ENCODE measurements at places on chromosomes 2 and 18.
A peak's percentile ranks its signal among the peaks of the same experiment; 100 is the strongest.

- DNase-seq, result peak; percentile 28
Measured at GRCh38 chr2:220198896-220199295, 571.5 kb downstream of the SLC4A3 start.

- DNase-seq, result no peak
Measured at GRCh38 chr2:68426848-68427579, 40.1 kb downstream of the FBXO48 start.

DNA sequence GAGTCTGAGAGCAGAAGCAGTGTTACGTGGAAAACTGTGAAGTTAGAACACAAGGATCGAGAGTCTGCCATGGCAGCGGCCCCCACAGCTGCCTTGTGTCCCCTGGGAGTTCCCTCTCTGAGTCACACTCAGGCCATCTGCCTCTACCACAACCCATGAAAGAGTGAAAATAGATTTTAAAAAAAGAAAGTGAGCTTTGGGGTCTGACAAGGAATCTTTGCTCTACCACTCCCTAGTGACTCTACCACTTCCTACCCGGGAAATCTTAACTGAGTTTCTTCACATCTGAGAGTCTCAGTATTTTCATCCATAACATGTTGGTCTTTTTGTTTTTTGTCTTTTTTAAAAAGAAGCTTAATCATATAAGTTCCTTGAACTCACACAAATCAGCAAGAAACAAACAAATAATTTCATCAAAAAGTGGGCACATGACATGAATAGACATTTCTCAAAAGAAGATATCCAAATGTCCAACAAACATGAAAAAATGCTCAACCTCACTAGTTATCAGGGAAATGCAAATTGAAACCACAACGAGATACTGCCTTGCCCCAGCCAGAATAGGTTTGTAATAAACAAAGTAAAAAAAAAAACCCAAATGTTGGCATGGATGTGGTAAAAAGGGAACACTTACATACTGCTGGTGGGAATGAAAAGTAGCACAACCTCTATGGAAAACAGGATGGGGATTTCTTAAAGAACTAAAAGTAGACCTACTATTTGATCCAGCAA, 2.4 kb upstream of the MSGN1 start:
- DNase-seq, result no peak

DNA sequence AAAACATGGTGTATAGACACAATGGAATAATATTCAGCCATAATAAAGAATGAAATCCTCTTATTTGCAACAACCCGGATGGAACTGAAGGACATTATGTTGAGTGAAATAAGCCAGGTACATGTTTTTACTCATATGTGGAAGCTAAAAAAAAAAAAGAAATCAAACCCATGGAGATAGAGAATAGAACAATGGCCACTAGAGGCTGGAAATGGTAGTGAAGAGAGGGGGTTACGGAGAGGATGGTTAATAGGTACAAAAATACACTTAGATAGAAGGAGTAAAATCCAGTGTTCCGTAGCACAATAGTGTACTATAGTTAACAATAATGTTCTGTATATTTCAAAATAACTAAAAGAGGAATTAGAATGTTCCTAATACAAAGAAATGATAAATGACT, 12.8 kb upstream of the KIAA2012 start:
- DNase-seq, result no peak

DNA sequence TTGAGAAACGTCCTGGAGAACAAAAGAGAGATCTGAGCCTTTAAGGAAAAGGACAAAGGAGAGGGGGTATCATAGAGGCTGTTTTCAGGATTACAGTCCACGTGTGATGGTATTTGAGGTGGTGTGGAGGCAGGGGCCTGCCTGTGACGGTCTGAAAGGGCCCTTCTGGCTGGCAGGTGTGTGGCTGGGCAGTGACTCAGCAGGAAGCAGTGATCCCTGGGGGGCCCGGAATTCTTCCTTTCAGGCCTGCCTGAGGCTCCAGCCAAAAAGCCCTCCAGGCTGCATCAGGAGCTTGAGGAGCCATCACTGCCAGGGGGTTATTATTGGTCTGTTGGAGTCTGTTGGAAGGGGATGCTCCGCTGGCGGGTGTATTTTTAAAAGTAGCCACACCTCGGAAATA, 97.2 kb upstream of the TMEM18 start:
- no peak for DNase-seq

- no peak for DNase-seq
Measured at GRCh38 chr2:128523457-128523856, 204.8 kb upstream of the HS6ST1 start.

DNA sequence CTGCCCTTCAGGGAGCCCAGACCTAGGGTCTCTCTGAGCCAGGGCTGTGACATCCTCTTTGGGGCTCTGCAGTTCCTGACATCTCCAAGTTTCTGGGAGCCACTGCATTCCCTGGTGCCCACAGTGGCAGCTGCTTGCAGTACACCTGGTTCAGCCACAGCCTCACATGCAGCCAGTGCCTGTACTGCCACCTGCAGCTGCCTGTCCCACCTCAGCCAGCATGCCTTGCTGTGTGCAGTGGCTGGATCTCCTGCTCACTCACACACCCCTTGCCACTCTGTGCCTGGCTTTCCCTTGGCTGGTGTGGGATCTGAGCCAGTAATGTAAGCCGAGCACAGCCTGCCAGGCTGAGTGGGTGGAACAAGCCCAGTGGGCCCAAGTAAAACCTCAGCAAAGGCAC, 1288.7 kb downstream of the CNTNAP5 start:
- no peak for DNase-seq

DNA sequence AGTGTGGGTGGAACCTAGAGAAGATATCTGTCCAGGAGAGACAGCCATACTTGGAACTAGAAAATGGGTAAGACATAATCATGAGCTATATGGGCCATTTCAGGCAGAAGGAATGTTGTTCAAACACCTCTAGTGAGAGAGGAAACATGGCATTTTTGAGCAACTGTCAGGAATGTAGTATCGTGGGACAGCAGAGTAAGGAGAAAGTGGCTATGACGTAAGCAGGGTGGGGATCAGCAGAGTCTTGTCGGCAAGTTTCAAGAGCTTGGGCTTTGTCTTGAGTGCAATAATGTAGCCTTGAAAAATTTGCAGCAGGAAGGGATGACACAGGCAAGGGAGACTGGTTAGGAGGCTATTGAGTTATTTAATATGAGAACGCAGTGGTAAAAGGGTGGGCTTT, 20.4 kb downstream of the SERPINB7 start:
- DNase-seq, result no peak

DNA sequence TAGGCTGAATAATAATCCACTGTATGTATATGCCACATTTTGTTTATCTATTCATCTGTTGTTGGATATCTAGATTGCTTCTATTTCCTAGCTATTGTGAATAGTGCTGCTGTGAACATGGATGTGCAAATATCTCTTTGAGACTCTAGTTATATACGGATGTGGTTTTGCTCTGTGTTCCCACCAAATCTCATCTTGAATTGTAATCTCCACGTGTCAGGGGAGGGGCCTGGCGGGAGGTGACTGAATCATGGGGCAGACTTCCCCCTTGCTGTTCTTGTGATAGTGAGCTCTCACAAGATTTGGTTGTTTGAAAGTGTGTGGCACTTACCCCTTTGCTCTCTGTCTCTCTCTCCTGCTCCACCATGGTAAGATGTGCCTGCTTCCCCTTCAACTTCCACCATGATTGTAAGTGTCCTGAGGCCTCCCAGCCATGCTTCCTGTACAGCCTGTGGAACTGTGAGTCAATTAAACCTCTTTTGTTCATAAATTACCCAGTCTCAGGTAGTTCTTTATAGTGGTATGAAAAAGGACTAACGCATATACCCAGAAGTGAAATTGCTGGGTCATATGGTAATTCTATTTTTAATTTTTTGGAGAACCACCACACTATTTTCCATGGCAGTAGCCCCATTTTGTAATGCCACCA, 86.1 kb upstream of the UPP2 start:
- DNase-seq, result no peak

GRCh38 chr18:53380063-53380639, 844.3 kb downstream of the MBD2 start:
- DNase-seq, result peak; percentile 14

- no peak for DNase-seq
Measured at GRCh38 chr2:192515937-192516336, 321.2 kb upstream of the TMEFF2 start.

DNA sequence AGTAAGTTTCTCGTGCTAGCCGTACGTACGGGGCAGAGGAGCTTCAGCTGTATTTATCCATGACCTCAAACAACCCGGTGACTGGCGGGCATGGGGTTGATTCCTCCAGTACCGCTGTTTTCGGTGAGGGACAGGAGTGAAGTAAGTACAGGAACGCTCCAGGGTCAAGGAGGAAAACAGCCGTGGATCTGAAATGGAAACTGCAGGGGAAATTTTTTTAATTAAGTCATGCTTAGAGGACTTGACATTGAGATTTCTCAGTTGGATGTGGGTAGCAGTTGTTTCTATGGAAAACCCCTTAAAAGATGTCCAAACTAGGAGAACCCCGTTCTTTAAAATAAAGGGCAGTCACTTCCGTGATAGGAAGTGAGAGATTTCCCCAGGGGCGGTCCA, 1.2 kb downstream of the RAB12 start:
- DNase-seq, result no peak

DNA sequence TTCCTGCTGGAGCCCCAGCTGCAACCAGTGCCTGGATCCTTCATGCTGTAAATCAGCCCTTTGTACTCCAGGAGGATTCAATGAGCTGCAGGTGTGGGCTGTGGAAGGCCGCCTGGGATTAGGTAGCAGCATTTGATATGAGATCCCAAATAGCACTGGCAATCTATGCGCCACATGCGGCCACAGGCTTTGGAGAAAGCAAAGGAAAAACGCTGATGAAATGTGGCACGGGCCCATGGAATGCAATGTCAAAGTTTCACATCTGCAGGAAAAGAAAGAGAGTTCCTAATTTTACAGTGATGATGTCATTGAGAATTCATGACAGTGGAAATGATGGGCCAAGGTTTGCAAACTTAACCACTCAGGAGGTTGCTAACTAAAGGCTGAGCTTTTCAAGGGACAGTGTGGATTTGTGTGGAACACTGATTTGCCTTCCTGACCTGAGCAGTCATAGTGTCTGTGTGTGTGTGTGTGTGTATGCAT, 216.4 kb upstream of the OSR1 start:
- DNase-seq, result no peak

- no peak for DNase-seq
Measured at GRCh38 chr2:237473878-237474441, 13.1 kb upstream of the MLPH start.

- DNase-seq, result no peak
Measured at GRCh38 chr2:43032213-43033015, 194.0 kb downstream of the ZFP36L2 start.

DNA sequence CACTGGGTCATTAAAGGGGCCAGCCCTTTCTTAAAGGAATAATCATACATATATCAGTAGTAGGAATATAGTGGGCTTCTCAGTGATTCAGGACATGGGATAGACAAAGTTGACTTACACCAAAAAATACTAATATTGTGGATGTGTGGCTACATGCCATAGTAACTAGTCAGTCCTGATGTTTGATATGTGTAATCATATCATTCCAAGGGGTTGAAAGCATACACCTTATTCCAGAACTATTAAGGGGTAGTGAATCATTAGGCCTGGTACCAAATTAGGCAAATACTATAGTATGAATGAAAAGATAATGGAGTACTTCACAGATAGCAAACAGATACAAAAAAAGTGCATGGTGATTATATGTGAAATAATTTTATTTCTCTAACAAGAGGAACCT, 814.9 kb upstream of the NRXN1 start:
- no peak for DNase-seq

DNA sequence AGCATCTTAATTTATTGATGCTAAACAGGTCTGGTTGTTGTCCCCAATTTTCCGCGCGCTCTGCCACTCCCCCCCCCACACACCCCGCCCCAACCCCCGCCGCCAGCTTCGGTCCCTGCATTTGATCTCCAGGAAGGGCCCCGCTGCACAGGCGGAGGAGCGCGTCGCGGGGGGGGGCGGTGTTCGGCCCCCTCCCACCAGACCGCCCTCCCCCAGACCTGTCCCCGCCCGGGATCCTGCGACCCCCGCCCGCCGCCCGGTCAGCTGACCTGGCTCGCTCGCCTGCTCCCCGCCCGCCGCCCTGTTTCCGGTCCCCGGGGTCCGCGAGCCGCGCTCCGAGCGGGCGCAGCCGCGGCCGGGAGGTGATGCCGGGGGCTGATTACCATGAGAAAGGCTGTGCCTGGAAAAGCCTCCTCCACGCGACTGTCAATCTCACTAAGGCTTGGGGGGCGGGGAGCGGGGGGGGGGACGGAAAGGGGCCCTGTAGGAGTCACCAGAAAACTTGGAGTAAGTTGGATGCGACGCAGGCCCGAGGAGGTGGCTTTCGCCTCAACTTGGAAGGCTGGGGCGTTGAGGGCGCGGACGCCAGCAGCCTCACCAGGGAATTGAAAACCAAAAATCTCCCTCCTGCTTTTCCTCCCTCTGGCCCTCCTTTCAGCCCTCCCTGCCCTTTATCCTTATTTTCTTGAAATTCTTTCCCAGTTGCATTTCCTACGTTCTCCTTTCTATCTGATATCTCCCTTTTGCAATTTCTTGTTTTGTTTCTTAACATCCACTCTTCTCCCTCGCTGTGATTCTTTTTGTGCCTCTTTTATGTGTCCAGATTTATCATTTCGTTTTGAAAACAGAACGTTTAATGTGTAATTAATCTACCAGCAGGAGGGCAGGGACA, 4.4 kb upstream of the ZEB2 start:
- DNase-seq, result no peak

GRCh38 chr2:169136885-169137534, 67.6 kb downstream of the DHRS9 start:
- no peak for DNase-seq

- no peak for DNase-seq
Measured at GRCh38 chr2:211408483-211408891, 852.1 kb downstream of the CPS1 start.

DNA sequence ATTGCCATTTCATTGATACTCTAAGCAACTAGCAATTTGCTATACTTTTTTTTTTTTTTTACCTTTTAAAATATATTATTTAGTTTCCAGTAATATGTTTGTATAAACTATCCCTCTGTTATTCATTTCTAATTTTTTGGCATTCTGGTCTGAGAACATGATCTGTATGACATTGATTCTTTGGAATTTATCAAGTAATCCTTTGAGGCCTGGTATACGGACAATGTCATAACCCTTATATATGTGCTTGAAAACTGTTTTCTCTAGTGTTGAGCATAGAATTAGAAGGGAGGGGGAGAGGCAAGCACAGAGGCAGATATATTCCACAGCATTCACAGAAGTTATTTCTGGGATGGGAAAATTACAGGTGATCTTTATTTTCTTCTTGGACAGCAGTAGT, 48.2 kb upstream of the POLE4 start:
- DNase-seq, result no peak

- DNase-seq, result no peak
Measured at GRCh38 chr18:45505497-45506206, 109.6 kb upstream of the SLC14A2 start.

GRCh38 chr2:60413069-60413813, 140.2 kb downstream of the BCL11A start:
- DNase-seq, result no peak

- no peak for DNase-seq
Measured at GRCh38 chr18:14189858-14190257, 57.6 kb upstream of the ZNF519 start.

DNA sequence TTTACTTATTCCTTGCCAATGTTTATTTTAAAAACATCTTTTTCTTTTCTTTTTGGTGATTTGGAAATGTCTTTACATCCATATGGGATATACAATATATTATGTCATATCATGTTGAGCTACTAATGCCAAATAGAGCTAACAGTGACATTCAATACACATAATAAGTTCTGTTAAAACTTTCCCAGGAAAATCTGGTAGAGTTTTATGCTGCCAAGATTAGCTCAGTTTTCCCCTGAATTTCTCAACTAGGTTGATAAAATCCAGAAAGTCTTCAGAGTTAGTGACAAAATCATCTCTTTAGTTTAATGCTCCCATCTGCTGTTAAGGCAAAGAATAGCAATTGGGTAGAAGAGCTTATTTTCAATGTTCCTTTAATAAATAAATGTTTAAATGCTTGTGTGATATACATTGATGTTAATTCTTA, 9.9 kb downstream of the COL3A1 start:
- peak; percentile 10 for DNase-seq
